ENCODE measurements at places on chromosomes 11 and 22. TPM values are rescaled to one million over a fixed set of nuclear protein-coding genes. Genes with fewer than 3 reads are reported as not detected.

KDM4D gene
- polyA plus RNA-seq = 0.63 TPM

TTLL1 gene
- 4.7 TPM for polyA plus RNA-seq

KRTAP5-9 gene
- 0.13 TPM for polyA plus RNA-seq

- no peak for DNase-seq
These were observed 182.1 kb upstream of the SORL1-AS1 start for GRCh38 chr11:121634889-121635288.

- DNase-seq = no peak
These were observed 1.5 kb downstream of the RPL3 start for GRCh38 chr22:39317775-39318506.

ESAM gene
- polyA plus RNA-seq = 77.7 TPM

POTEH gene
- polyA plus RNA-seq = not detected

DNA sequence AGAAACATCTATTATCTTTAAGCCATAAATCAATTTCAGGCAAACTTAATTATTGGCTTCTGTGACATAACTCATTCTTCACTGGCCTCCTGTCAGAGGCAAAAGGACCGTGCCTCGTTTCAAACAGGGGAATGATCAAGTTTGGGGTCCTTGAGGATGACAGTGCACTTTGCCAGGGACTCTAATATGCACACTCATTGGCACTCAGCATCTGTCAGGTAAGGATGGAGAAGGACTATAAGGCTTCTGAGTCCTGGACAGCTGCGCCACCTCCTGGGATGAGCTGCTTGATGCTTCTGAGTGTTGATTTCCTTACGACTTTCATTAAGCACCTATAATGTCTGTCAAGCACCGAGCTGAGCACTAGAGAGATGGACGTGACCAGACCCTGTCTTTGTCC lies 20.2 kb downstream of the BPIFC start:
- DNase-seq = no peak
